Stomach (tissue), 19 donors: ENCODE measurements at places on chromosomes 6 and 20. TPM values are rescaled to one million over a fixed set of nuclear protein-coding genes. Genes with fewer than 3 reads are reported as not detected.

TPD52L1 gene
- 100 TPM for total RNA-seq

OR2H1 gene
- not detected for total RNA-seq

DIDO1 gene
- 74.2 TPM for total RNA-seq

RSPO3 gene
- total RNA-seq = 59.5 TPM

PPIL6 gene
- total RNA-seq = not detected

- H3K36me3 ChIP-seq = no peaks in the 10 kb centered on the region
- H3K4me1 ChIP-seq = no peaks in the 10 kb centered on the region
- no peak overlapping the region for H3K27ac ChIP-seq
- DNase-seq = no peak
Observed at GRCh38 chr6:39075010-39075686, 26.6 kb downstream of the GLP1R start.

DNA sequence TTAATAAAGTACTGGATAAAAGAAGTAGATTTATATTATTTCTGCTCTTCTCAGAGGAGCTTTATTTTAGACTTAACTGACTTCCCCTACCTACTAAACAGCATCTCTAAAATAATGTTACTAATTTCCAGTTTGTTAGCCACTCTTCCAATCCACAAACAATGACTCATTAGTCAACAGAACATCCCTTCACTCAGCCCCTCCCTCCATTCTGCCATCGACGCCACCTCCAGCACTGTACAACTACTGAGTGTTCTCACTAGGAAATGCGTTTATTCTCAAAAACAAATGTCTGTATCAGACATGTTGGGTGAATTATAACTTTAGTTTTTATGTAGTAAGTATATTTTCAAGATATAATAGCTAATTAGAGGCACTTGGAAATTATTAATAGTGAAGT lies 427.0 kb downstream of the EYS start:
- no peak overlapping the region for H3K27ac ChIP-seq
- no peaks in the 10 kb centered on the region for H3K27me3 ChIP-seq
- DNase-seq = no peak
- H3K4me3 ChIP-seq = no peak overlapping the region
- no peaks in the 10 kb centered on the region for H3K4me1 ChIP-seq

DNA sequence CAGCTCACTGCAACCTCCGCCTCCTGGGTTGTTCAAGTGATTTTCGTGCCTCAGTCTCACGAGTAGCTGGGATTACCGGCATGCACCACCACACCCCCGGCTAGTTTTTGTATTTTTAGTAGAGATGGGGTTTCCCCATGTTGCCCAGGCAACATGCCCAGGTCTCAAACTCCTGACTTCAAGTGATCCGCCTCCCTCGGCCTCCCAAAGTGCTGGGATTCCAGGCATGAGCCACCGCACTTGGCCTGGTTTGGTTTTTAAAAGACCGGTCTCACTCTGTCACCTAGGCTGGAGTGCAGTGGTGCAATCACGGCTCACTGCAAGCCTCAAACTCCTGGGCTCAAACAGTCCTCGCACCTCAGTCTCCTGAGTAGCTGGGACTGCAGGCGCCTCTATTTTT lies 40.1 kb downstream of the VSTM2L start:
- H3K4me3 ChIP-seq = no peak overlapping the region
- peaks cover 13% of the 10 kb centered on the region for H3K27me3 ChIP-seq
- no peak overlapping the region for H3K27ac ChIP-seq
- DNase-seq = no peak
- H3K36me3 ChIP-seq = no peaks in the 10 kb centered on the region
- H3K4me1 ChIP-seq = no peaks in the 10 kb centered on the region

DNA sequence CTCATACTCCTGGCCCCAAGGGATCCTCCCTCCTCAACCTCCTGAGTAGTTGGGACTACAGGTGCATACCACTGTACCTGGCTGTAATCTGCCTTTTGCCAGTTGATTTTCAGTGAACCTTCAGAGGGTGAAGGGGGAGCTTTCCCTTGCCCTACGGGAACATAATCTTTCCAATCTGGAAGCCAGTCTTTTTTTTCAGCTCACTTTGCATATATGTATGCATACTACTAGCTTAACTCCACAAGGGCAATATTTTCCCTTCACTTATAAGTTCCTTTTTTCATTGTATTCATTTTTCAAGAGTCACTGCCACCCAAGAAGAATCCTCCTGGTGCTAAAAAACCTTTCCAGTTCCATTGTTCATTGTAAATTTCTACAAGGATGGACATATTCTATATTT lies 53.4 kb upstream of the GCM1 start:
- H3K4me1 ChIP-seq = no peaks in the 10 kb centered on the region
- H3K4me3 ChIP-seq = no peak overlapping the region
- no peak for DNase-seq
- H3K36me3 ChIP-seq = no peaks in the 10 kb centered on the region
- no peaks in the 10 kb centered on the region for H3K27me3 ChIP-seq

DNA sequence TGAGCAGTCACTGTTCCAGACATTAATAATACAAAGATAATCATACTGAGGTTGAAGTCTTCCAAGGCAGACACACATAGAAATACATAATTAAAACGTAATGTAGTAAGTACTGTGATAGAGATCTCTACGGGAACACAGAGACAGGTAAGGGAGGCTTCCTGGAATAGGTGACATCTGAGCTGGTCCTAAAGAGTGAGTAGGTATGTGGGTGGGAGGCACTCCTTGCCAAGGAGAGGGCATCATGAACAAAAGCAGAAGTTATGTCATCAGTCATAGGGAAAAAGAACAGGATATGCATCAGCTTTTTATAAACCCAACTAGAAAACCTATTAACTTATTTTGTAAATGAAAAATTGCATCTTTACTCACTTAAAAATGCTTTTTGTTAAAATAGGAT lies 110.0 kb downstream of the MAP7 start:
- H3K36me3 ChIP-seq = no peaks in the 10 kb centered on the region
- peak overlapping the region; percentile 64 for H3K27ac ChIP-seq
- no peak overlapping the region for H3K4me3 ChIP-seq
- H3K4me1 ChIP-seq = peaks cover 28% of the 10 kb centered on the region

- no peaks in the 10 kb centered on the region for H3K27me3 ChIP-seq
- DNase-seq = no peak
- peaks cover 5% of the 10 kb centered on the region for H3K4me1 ChIP-seq
- H3K36me3 ChIP-seq = no peaks in the 10 kb centered on the region
- H3K27ac ChIP-seq = no peak overlapping the region
Observed at GRCh38 chr6:148200781-148201180, 141.9 kb upstream of the SASH1 start.

- DNase-seq = peak; percentile 7
- H3K27me3 ChIP-seq = no peaks in the 10 kb centered on the region
- H3K27ac ChIP-seq = no peak overlapping the region
- no peaks in the 10 kb centered on the region for H3K4me1 ChIP-seq
- no peak overlapping the region for H3K4me3 ChIP-seq
Observed at GRCh38 chr20:42740226-42740870, 449.4 kb downstream of the PTPRT start.

- no peaks in the 10 kb centered on the region for H3K36me3 ChIP-seq
- DNase-seq = no peak
- H3K4me1 ChIP-seq = peaks cover under 1% of the 10 kb centered on the region
- H3K27me3 ChIP-seq = no peaks in the 10 kb centered on the region
- no peak overlapping the region for H3K27ac ChIP-seq
- no peak overlapping the region for H3K4me3 ChIP-seq
Observed at GRCh38 chr6:168866534-168866933, 387.1 kb downstream of the THBS2 start.

DNA sequence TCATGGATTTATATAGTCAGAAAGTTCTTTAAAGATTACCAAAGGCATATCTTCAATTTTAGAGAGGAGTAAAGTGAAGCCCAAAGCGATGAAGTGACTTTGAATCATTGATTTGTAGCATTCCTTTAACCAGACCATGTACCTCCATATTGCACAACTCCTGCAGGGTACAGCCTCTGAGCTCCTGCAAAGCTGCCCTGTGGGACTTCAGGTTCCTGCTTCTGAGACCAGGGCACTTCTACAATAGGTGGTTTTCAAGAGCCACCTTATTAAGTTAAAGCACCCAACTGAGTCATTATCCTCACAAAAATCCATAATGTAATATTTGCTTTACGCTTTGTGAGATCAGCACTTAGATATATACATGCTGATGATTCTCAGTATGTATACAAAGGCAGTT lies 270.7 kb upstream of the RGS17 start:
- H3K27me3 ChIP-seq = no peaks in the 10 kb centered on the region
- no peaks in the 10 kb centered on the region for H3K4me1 ChIP-seq
- no peaks in the 10 kb centered on the region for H3K36me3 ChIP-seq
- DNase-seq = no peak

- H3K4me1 ChIP-seq = no peaks in the 10 kb centered on the region
- no peak overlapping the region for H3K27ac ChIP-seq
- no peaks in the 10 kb centered on the region for H3K27me3 ChIP-seq
- no peak for DNase-seq
- H3K4me3 ChIP-seq = no peak overlapping the region
- no peaks in the 10 kb centered on the region for H3K36me3 ChIP-seq
Observed at GRCh38 chr6:129801909-129802308, 59.2 kb downstream of the TMEM244 start.

GRCh38 chr6:40583709-40584108 lies 3.5 kb downstream of the LRFN2 start:
- peaks cover 25% of the 10 kb centered on the region for H3K27me3 ChIP-seq
- no peak overlapping the region for H3K27ac ChIP-seq
- no peak for DNase-seq
- no peak overlapping the region for H3K4me3 ChIP-seq

DNA sequence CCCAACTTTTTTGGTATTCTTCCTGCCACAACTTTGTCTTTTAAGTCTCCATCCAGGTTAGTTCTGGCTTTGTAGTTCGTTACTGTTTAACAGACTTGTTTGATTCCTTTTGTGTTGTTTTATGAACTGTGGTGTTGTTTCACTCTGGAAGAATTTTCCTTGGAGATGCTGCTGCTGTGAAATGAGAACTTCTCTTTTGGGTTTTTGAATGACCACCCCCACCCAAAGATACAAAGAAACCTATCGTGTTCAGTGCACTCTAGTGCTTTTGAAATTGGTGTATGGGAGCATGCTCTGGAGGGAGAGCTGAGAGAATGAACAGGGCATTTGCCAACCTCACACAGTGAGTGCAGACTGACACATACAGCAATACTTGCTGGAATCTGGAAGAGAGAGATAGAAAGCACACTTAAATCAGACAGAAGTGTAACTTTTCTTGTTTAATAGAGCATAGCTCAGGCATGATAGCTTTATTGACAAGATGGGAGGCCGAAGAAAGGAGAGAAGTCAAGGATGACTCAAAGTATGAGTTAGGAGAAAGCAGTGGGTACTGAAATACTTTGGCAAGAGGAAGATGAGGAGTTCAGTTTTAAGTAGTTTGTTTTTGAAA lies 293.1 kb downstream of the SOX4 start:
- H3K27me3 ChIP-seq = no peaks in the 10 kb centered on the region
- peaks cover 25% of the 10 kb centered on the region for H3K4me1 ChIP-seq
- H3K4me3 ChIP-seq = no peak overlapping the region

DNA sequence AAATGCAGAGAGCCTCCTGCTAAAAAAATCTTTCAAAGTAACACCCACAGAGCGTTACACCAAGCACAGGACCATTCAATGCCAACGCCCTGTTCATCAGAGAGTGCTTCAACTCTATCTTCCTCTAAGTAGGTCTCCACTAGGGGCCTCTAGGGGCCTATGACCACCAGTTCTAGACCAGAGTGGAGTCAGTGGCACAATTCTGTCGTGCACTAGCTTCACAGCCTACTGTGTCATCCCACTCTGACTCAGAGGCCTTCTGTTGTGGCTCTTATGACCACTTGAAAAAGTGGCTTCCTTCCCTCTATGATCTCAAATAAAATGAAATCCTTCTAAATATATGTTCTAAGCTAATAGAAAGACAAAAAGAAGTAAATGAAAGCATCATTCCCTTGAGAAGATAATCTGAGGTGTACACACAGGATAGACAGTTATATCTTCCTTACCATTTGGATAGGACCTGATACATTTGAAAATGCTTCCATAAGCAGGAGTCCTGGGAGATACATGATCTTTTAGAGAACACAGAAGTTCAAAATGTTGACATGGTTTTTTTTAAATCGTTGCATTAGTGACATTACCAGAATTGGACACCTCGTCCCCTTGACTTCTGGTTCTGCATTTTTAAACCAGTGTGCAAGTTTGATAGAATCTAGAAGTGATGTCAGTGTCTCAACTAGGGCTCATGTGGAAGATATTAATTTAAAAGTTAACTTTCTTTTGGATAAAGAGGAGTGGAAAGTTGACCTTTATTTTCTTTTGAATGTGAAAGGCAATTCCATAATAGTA lies 151.9 kb downstream of the SH3BGRL2 start:
- no peak for DNase-seq
- no peak overlapping the region for H3K27ac ChIP-seq
- H3K36me3 ChIP-seq = no peaks in the 10 kb centered on the region
- peaks cover 4% of the 10 kb centered on the region for H3K4me1 ChIP-seq
- no peak overlapping the region for H3K4me3 ChIP-seq
- H3K27me3 ChIP-seq = no peaks in the 10 kb centered on the region

DNA sequence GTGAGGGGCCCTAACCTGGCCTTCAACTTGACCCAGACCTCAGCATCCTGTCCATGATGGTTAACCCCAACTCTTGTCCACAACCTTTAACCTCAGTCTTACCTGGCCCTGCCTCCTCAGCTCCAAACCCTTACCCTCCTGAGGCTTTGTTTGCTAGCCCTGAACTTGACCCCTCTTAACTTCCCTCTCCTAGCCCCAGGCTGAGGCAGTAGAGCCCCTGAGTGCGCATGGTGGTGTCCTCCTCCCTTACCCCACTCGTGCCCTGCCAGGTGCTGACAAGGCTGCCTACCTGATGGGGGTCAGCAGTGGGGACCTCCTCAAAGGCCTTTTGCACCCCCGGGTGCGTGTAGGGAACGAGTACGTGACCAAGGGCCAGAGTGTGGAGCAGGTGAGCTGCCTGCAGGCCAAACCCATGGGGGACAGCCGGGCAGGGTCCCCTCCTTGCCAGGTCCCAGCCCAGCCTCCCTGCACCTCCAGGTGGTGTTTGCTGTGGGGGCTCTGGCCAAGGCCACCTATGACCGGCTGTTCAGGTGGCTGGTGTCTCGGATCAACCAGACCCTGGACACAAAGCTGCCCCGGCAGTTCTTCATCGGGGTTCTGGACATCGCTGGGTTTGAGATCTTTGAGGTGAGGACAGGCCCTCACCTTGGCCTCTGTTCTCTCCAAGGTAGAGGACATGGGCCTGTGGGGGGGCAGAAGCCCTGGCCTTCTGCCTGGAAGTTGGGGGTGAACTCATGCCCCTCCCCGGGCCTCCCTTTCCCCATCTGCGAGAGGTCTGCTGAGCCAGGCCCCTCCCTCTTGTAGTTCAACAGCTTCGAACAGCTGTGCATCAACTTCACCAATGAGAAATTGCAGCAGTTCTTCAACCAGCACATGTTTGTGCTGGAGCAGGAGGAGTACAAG lies 31.9 kb downstream of the MYH7B start:
- H3K27me3 ChIP-seq = no peaks in the 10 kb centered on the region
- no peak overlapping the region for H3K27ac ChIP-seq
- H3K4me3 ChIP-seq = no peak overlapping the region
- H3K36me3 ChIP-seq = no peaks in the 10 kb centered on the region

GRCh38 chr20:44586289-44586911 lies 4.0 kb downstream of the PKIG start:
- H3K27ac ChIP-seq = peak overlapping the region; percentile 29
- no peak for DNase-seq
- peaks cover 49% of the 10 kb centered on the region for H3K4me1 ChIP-seq
- H3K4me3 ChIP-seq = no peak overlapping the region
- no peaks in the 10 kb centered on the region for H3K27me3 ChIP-seq

GRCh38 chr6:155628306-155628705 lies 172.7 kb upstream of the NOX3 start:
- H3K4me1 ChIP-seq = no peaks in the 10 kb centered on the region
- H3K36me3 ChIP-seq = no peaks in the 10 kb centered on the region
- no peaks in the 10 kb centered on the region for H3K27me3 ChIP-seq
- H3K27ac ChIP-seq = no peak overlapping the region
- DNase-seq = no peak
- no peak overlapping the region for H3K4me3 ChIP-seq
